ENCODE measurements at places on chromosomes 12 and 14.
A peak's percentile ranks its signal among the peaks of the same experiment; 100 is the strongest.

GRCh38 chr12:128567730-128568129 lies 256.0 kb downstream of the SLC15A4 start:
- no peak for DNase-seq

DNA sequence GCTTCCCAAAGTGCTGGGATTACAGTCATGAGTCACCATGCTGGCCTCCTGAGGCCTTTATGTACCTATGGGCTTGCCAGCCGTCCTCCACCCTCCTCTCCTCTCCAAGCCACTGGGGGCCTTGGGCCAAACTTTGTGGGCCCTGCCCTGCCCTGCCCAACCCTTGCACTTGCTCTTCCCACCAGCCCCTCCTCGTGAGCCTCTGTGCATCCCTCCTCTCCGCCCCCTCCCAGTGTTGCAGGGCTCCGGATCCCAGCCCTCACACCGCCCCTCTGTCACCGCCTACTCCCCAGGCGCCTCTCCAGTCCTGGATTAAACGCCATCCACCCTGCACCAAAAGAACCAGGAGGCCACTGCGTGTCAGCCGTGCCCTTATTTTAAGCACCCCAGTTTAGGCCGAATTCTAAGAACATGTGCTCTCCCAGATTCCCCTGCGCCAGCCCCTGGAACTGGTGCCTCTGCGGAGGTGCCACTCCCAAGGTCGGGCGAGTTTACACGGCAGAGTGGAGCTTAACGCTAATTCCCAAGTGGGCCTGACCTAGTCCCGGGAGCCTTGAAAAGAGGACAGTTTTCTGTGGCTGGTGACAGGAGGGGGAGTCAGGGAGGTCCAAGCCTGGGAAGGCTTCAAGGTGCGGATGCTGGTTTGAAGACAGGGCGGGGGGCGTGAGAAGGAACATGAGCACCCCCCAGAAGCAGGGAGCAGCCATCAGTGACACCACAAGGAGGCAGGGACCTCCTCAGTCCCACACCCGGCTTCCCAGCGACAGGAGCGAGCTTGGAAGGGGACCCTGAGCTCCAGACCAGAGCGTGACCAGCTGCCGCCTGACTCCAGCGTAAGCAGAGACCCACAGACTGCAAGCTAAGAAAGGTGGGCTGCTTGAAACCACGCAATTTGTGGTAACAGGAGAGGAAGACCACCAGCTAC lies 21.2 kb upstream of the CDCA4 start:
- DNase-seq, result no peak

DNA sequence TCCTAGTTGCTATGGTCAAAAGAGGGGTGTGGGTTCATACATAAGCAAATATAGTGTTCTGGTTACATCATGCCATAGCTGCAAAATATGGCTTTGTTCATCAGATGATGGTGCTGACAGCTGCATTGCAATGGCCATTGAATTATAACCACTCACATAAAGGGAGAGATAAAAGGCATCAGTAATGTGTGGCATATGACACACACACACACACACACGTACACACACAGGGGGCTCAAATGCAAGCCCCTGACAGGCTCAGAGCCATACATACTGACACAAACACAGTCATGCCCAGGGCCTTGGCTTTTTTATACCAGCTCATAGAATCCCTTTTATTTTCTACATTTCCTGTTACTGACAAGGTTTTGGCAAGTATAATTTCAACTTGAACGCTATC lies 698.9 kb downstream of the BCL11B start:
- no peak for DNase-seq

DNA sequence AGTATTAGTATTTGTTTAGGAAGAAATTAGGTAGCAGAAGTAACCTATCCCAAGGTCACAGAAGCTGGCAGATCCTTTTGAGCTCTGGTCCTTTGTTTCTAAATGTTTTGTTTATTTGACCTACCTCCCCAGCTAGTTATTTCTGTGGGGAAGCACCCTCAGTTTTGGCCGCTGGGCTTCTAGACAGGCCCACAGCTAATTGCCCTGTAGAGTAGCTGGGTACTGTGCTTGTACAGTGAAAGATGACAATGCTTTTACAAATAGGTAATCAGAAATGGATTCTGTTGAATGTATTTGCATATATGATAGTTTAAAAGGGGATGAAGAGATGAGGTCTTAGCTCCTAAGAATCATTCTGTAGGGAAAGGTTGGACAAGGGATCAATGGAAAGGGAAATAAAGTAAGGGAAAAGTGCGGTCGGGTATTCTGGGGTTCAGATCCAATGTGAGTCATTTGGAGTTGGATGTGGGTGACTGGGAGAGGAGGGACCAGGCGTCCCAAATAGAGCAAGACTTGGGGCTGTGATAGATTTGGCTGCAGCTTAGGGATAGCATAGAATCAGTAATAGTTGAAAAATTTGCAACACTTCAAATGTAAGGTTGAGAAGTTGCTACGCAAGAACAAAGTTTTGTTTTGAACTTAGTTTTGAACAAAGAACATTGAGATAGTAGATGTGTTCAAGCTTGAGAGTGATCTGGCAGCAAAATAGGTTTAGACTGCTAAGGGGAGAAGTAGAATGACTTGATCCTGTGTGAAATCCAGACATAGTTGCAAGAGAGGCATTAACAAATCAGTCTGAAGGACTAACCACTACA lies 3.6 kb downstream of the NUDT4 start:
- no peak for DNase-seq

DNA sequence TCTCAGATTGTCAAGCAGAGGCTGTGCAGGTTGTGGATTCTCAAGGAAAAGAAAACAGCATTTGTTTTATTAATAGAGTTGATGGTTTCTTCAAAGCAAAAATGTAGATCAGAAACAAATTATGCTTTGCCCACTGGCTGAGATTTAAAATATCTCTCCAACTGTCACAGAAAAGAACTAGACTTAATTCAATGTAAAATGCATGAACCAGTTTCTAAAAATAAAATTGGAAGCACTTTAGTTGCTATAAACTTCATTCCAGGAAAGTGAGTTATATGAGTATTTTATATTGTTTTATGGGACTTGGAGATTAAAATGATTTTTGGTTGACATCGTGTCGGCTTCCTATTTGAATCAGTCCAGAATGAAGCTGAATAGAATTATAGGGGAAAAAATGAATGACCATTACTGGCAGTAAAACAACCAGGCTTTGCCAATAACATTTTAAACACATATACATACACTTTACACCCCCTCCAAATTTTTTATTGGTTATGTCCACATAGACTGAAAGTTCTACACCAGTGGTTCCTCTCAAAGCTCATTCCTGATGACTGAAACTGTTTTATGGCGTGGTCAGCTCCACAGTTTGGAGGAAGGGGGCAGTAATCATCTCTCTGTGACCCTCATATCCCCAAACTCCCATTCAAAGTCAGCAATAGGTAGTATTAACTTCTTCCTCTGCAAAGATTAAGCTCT lies 55.5 kb upstream of the DAAM1 start:
- DNase-seq, result no peak

GRCh38 chr14:45242706-45243105 lies 10.3 kb downstream of the MIS18BP1 start:
- DNase-seq, result no peak

GRCh38 chr12:52946797-52947547 lies 1.9 kb upstream of the KRT18 start:
- DNase-seq, result no peak

DNA sequence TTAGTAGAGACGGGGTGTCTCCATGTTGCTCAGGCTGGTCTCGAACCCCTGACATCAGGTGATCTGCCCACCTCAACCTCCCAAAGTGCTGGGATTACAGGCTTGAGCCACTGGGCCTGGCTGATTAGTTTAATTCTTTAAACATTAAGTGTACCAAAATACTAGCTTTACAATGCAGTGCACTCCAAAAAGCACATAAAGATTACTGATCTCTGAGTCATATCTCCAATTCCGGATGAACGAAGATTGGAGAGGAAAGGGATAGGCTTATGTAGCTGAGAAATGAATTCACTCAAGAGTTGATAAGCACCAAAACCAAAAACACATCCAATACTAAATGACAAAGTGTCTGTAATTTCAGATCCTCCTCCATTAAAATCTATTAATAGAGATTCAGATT lies 15.1 kb downstream of the NAV3 start:
- DNase-seq, result no peak

DNA sequence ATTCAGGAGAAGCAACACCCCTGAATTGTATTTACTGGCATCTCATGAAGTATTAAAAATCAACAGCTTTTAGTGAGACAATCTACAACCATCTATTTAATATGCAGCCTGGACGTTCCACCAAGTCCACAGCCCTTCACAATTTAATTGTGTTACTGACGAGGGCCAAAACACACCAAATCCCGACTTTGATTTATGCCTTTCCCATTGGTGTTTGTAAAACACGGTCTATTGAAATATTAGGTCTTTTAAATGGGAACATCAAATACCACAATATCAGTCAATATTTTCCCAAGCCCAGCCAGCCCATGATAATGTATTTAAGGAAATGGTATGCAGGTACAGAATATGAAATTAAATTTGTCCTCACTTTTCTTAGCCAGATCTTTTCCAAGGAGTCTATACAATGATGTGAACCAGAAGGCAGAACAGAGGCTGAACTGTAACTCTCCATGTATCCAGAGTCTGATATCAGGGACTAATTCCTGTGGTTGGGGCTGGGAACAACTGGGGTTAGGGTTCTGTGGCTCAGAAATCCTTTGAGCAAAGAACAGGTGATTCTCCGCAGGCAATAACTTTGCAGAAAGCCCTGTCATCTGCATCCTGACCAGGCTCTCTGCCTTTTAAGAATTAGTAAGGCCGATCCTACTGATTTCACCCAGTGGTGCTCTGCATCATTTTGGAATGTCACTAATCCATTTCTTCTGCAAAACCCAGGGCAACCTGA lies 179.3 kb upstream of the GZMB start:
- DNase-seq, result no peak

- DNase-seq, result no peak
Measured at GRCh38 chr14:95236221-95236620, 78.9 kb upstream of the DICER1 start.

DNA sequence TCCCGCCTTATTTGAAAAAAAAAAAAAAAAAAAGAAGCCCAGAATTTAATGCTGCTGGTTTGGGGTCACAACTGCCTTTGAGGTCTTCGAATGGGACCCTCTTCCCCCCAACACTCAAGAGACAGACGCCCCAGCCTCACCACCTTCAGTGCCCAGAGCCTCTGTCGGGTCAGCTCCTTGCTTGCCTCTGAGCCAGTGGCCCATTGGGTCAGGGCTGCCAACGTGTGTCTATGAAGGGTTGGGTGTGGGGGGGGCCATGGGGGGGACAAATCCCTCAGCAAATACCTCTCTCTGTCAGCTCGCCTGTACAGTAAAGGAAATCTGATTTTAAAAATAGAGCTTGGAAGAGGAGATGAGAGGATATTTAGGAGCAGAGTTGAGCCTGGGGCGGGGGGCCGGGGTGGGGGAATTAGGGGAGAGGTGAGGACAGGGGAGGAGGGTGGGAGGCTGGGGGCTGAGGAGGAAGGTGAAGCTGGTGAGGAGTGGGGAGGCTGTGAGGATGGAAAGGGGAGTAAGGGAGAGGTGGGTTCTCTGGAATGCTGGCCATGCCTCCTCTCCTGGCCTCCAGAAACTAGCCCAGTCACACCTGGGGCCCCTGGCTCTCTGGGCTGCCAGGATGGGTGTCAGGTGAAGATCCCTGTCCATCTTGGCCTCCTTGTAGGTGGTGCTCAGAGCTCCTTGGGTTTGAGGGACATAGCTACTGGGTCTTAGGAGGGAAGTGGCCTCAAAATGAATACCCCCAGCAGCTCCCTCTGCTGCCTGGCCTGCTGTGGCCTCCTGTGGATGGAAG lies 13.3 kb downstream of the RTL1 start:
- DNase-seq, result no peak

DNA sequence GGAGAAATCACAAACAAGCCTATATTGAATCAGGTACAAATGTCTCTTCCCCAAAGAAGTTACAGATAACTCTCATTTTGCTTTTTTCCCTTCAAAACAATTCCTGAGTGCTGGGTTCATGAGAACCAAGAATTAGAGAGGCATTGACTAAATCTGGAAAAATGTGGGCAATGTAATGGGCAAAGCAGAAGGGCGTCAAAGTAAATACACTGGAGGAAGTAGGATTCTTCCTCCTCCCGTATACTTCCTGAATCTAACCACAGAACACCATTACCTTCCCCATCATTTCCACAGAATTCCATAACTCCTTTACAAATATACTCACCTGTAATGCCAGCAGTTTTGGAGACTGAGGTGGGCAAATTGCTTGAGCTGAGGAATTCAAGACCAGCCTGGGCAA lies 3.0 kb upstream of the RBMS2 start:
- DNase-seq, result peak; percentile 14

DNA sequence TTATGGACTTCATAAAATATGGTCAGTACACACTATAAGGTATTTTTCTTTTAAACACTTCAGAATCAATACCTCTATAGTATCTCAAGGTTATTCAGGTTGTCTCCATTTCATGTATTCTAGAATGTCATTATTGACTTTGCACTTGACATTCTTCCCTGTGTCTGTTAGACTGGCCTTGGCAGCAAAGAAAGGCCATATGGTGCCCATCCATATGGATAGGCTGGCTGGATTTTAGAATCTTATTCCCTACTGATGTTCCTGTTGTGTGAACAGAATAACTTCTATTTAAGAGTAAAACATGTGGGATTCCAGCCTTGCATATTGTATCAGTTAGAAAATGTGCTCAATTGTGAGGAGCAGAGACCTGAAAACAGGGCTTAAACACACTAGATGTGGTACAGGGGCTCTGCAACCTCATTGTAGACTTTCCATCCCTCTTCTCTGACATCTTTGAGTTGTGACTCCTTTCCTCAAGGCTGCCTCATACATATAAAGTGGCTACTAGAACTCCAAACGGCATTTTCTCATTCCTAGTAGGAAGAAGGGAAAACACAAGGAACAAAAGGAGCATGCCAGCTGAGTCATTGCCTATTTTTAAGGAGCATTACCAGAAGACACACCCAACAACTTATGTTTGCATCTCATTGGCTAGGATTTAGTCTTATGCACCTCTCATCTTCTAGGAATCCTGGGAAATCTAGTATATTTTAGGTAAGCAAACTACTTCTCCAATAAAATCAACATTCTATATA lies 221.2 kb upstream of the TMPO start:
- DNase-seq, result no peak

- DNase-seq, result no peak
Measured at GRCh38 chr12:110179291-110179690, 55.1 kb downstream of the IFT81 start.

DNA sequence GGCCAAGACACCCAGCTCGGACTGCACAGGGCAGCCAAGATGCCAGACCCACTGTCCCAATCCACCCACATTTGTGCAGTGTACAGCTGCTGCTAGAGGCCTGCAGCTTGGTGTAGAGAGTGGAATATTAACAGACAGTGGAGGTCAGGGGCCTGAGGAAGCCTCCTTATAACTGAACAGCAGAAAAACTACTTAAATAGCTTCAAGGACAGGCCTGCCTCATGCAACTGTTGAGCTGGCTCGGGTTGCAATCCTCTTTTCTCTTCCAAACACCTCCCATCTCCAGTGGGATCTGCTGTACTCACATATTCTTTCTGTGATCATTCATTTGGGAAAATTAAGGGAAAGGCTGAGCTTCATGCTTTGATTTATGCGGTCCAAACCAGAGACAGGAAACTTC lies 1043.2 kb upstream of the TMEM132C start:
- DNase-seq, result no peak

DNA sequence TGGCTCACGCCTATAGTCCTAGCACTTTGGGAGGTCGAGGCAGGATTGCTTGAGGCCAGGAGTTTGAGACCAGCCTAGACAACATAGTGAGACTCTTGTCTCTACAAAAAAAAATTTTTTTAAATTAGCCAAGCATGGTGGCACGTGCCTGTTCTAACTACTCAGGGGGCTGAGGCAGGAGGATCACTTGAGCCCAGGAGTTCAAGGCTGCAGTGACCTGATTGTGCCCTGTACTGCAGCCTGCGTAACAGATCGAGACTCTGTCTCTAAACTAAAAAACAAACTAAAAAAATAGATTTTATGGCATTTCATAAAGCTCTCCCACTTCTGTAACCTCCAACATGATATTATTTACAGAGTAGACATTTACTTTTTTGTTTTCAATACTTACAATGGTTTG lies 29.6 kb downstream of the PNMA1 start:
- DNase-seq, result no peak

Data from kidney glomerular epithelial cell (primary cell).